Myocyte (in vitro differentiated cells): ENCODE measurements at places on chromosomes 3 and 15. TPM values are rescaled to one million over a fixed set of nuclear protein-coding genes. Genes with fewer than 3 reads are reported as not detected.
A peak's percentile ranks its signal among the peaks of the same experiment; 100 is the strongest.

DNA sequence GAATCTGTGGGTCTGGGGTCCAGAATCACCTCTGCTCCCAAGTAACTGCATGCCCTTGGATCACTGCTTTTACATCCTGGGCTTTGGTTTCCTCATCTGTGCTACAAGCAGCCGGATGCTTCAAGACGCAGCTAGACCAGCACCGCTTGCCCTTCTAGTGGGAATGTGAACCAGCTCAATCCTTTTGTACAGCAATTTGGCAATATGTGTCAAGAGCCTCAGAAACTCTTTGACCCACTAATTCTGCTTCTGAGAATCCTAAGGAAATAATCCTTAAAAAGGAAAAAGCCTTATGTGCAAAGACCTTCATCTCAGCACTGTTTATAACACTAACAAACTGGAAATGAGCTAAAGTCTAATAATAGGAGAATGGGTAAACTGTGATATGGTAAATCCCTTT is 48.7 kb downstream of the ADCY5 start:
- DNase-seq, result no peak

Gene DIS3L
- total RNA-seq, result 27.3 and 28.5 TPM in 2 replicates

GRCh38 chr3:119240101-119240590 is 532 bp downstream of the B4GALT4 start:
- peak; percentile 41 for DNase-seq

Gene OCA2
- total RNA-seq, result not detected in 2 replicates

Gene CCDC39
- total RNA-seq, result 0.05 TPM in 1 of 2 replicates, not detected in the other

Gene FBXW12
- 0.21 TPM in 1 of 2 replicates, not detected in the other for total RNA-seq

DNA sequence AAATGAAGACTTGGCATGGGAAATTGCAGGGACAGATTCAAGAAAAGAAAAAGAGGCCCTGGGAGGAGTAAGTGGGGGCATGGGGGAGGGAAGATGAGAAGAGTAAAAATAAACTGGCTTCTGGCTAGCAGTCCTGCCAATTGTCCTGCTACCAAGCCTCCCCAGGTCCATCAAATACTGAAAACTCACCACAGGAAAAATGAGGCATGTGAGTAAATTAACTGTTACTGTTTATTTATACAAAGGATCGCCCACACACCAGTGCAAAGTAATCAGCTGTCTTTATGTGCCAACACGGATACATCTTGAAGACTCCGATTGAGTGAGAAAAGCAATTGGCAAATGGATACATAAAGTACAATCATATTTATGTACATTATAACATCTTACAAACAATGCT is 10.7 kb upstream of the KLHL25 start:
- DNase-seq, result peak; percentile 30

GRCh38 chr15:95839367-95839782 is 491.1 kb upstream of the NR2F2 start:
- DNase-seq, result no peak

GRCh38 chr3:56789076-56789475 is 12.7 kb downstream of the ARHGEF3 start:
- DNase-seq, result no peak

Gene TNFAIP8L3
- total RNA-seq, result 19.3 and 30.9 TPM in 2 replicates

- no peak for DNase-seq
Observed at GRCh38 chr15:69133862-69134519, 26.4 kb upstream of the GLCE start.

DNA sequence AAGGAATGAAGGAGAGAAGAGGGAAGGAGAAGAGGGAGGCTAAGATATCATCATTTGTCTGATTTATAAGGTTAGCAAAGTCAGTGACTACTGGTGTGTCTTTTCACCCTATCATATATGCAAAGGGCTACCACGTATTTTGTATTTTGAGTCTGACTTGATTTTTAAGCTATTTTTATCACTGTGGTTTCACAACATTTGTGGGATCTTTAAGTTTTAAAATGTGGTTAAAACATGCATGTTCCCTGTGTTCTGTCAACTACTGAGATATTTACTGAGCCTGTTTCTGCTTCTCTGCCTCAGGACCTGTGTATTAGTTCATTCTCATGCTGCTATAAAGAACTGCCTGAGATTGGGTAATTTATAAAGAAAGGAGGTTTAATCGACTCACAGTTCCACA is 22.5 kb upstream of the SPTSSB start:
- no peak for DNase-seq

DNA sequence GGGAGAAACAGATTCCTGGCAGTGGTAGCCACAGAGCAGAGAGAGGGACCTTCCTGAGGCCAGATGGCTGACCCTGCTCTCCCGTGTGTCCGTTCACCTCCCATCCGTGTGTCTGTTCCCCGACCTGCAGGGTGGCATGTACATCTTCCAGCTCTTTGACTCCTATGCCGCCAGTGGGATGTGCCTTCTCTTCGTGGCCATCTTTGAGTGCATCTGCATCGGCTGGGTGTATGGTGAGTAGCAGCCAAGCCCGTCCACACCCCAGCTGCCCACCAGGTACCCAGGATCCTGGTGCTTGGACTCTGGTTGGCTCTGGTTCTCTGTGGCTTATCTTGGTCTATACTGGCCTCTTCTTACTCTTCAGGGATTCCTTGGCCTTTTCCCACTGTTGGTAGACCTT is 59.5 kb upstream of the SLC6A1 start:
- DNase-seq, result no peak

Gene TMEM207
- total RNA-seq, result not detected in 2 replicates
